Mesenchymal stem cell (in vitro differentiated cells and primary cell): ENCODE measurements at places on chromosomes 16 and 17.
A peak's percentile ranks its signal among the peaks of the same experiment; 100 is the strongest.

- no peak for DNase-seq
Measured at GRCh38 chr17:7313088-7313889, 1.9 kb downstream of the GPS2 start.

DNA sequence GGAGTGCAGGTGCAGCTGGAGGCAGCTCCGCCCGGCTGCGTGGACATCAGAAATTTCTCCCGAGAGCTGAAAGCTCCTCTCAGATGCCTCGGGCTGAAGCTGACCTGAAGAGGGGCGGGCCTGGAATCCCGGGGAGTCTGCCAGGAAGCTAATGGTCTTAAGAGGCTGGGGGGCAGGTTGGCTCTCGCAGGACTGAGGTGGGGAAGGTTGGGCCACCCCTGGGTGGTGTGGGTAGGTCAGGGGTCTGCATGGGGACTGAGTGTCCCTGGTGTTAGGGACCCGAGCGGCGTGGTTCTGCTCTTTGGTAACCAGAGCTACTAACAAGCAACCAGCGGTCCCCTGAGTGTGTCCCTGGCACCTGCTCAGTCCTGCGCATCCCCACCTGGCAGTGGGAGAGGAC, 3.5 kb downstream of the CHMP6 start:
- no peak for DNase-seq

GRCh38 chr16:72890587-72890986, 157.3 kb downstream of the ZFHX3 start:
- DNase-seq, result no peak

GRCh38 chr17:51144266-51145022, 8.9 kb upstream of the NME1 start:
- DNase-seq, result no peak

DNA sequence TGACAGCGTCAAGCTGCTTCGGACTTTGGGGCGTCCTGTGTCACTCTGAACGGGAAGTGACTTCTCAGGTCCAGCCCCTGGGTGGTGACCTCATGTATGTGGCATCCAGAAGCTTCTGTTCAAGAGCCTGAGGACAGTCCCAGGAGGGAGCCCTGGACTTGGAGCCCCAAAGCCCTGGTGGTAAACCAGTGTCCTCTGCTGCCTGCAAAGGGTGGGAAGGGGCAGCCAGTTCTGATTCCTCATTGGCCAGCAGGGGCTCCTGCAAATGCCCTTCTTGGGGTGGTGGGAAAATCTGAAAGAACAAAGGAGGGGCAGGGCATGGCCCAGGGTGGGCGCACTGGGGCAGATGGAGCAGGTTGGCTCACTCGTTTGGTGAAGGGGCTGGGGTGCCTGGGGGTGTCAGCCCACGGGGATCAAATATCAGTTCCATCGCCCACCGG, 1.6 kb downstream of the OSGIN1 start:
- DNase-seq, result peak; percentile 83

- peak; percentile 76 for DNase-seq
Measured at GRCh38 chr16:24689128-24689527, 40.3 kb upstream of the TNRC6A start.

- DNase-seq, result no peak
Measured at GRCh38 chr16:3732171-3732570, 14.8 kb upstream of the TRAP1 start.

DNA sequence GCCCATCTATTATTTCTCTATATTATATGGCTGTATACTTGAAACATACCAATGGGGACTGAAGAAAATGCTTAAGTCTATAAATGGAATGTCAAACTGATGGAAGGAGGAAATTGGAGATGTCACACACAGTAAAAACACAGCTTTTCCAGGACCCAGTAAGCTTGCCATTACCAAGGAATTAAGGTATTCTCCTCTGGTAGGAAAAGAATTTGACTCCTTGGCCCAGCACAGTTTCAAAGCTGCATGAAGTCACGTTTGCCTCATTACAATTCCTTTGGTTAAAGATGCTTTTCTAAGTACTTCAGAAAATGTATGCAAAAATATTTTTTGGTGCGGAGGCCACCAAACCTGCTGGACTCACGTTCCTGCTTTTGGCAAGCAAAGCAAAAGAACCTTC, 48.5 kb downstream of the CDH13 start:
- DNase-seq, result no peak

- no peak for DNase-seq
Measured at GRCh38 chr17:13485327-13485726, 116.4 kb downstream of the HS3ST3A1 start.

DNA sequence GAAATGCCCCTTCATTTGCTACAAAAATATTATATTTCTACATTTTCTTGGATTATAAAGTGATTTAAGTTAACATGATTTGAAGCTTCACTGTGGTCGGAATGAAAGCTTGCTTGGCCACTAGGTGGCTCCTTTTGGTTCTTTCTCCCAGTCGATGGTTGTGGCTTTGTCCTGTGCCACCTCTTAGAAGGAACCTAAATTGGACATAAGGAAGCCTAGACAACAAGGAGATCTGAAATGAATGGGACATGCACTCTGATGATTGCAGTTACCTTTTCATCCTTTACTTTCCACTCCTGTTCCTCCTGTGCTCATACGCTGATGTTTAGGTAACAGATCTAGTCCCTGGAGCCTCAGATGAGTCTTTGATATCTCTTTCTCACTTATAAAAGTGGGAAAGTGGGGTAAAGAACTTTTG, 39.2 kb downstream of the FTO start:
- DNase-seq, result peak; percentile 30

DNA sequence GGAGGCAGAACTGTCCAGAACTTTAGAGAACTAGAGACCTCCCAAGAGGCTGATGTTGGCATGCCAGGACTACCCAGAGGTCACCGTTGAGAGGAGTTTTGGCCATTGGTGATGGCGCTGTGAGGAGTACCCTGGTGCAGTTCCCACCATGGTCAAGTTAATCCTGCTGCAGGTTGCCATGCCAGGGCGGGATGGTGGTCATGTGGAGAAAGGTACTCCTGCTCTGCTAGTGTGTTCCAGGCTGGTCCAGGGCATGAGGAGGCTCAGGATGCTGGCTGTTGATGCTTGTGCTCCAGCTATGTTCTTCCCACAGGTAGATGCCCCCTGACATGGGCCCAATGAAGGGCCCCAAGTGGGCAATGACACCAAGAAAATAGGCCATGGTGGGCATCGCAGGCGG, 4.1 kb upstream of the PHF12 start:
- no peak for DNase-seq

GRCh38 chr17:81667754-81668153, 1.2 kb downstream of the CCDC137 start:
- DNase-seq, result no peak

DNA sequence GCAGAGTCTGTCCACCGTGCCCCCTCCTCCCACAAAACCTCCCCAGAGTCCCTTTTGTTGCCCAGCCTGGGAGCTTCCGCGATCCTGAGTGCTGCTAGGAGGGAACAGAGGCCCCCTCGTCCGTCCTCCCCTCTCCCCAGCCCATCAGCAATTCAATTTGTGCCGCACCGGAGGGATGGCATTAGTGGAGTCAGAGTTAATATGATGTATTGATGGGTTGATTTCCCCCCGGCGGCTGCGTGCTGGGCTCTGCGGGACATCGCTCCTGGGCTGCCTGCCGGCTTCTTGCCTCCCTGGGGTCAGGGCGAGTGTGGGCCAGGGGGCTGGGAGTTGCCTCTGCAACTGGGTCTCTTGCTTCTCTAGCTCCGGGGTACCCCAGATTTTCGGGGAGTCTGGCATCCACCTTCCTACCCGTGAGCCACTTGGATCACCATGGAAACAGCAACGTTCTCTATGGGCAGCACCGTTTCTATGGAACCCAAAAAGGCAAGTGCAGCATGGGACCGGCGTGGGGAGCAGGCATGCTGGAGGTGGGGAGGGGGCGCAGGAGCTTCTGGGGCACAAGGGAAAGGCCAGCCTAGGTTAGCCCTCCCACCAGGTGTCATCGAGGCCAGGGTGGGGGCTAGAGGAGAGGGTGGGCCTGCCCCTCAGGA, 42.9 kb downstream of the BAHCC1 start:
- DNase-seq, result no peak

DNA sequence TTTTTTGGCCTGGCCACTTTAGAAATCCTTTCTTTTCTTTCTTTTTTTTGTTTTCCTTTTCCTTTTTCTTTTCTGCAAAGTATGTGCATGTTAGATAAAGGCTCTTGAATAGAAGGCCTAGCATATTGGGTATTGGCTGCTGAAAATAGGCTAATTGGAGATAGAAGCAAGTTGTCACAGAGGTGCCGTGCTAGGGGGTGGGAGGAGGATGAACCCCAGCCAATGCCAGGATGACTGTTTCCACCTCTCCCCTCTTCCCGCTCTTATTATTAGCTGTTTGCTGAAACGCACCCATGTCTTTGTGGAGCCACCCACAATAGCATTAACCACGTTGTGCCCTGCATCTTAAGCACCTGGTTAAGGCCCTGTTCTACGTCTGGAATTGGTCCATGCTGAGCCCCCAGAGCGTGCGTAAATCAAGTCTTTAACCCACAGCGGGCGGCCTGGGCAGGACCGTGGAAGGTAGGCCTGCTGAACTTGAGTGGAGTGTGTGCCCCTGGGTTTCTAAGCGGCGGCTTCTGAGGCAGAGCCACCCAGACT, 123.6 kb downstream of the MSI2 start:
- DNase-seq, result no peak

DNA sequence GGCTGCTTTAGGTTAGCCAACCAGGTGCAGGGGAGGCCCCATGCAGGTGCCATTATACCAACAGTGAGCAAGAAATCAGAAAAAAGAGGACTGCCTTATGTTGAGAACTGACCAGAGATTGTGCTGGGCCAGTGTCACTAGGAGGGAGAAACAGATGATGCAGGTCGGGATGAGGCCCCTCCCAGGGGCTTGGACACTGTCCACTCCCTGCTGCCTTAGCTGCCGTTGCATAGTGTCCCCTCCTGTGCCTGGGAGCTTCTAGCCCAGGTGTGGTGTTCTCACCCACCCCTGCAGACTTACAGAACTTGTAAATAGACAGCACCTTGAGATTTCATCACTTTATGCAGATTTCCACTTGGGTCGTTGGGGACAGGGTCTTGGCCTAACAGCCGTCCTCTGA, 36.7 kb downstream of the PLD6 start:
- no peak for DNase-seq

DNA sequence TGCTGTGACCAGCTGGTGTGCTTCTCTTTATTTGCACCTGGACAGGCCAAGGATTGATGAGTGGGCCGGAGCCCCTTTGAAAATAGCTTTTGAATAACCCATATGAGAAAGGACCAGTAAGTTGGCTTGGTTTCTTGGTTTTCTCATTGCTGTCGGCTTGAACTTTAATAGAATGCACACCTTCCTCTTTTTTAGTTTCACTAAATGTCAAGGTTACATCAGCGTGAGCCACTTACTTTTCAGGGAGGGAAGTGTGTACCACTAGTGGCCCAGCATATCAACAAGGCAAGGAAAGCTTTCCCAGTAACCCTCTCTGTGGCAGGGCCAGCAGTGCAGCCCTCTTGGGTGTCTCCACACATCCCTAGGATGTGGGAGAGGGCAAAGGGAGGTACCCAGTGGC, 433.3 kb downstream of the CA10 start:
- no peak for DNase-seq

DNA sequence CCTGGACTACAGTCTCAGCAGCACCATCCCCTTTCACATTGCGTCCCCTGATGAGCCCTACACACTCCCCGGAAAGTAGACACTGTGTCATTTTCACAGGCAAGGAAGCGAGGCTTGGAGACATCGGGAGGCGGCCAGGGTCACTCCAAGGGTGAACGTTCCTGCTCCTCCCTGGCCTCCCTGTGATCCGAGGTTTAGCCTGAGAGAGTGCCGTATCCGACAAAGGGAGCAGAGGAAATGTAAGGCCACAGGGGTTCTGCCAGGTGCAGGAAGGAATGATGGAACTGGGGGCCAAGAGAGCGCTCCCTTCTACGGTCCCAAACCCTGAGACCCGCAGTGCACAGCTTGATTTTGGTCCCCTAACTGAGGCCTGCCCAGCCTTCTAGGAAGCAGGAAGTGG, 8.0 kb upstream of the PIK3R6 start:
- DNase-seq, result no peak

DNA sequence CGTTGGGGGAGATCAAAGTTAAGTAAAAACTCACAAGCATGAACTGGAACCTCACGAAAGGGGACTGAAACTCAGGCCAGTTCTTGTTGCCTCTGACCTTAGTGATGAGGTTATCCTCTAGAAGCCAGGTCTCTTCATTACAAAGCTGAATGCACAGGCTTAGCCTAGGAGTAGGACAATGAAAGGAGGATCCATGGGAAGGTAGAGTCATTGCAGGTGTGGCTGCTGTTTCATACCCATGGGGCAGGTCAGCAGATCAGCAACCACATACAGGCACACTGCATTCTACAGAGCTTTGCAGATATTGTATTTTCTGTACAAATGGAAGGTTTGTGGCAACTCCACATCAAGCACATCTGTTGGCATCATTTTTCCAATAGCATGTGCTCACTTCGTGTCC, 341.3 kb upstream of the SOX9 start:
- no peak for DNase-seq

DNA sequence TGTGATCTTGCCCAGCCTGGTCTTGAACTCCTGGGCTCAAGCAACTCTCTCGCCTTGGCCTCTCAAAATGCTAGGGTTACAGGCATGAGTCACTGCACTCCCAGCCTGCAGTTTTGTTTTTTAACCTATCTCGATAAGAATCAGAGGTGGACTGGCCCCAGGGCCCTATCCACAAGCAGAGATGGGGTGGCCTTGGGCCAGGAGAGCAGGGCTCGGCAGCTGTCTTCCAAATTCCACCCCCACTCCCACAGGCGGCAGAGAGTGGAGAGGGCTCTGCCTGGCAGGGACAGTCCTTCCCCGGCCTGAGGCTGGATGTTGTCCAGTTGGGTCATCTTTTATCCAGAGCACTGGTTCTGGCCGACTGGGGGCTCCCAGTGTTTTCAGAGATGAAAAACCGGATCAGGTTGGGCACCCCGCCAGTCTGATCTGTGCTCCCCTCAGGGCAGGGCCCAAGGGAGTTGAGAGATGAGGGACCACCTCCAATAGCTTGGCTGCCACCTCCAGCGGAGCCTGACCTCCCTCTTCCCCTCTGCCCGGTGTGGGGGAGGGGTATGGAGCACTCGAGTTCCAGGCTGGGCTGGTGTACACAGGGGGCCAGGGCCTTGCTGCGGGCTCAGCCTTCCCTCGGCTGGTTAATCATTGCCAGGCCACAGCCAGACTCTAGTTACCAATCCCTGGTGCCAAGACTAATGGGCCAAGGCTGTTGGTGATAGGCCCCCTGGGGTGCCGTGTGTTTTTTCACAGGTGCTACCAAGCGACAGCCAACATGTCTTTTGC, 30.3 kb upstream of the MYO15B start:
- DNase-seq, result no peak

DNA sequence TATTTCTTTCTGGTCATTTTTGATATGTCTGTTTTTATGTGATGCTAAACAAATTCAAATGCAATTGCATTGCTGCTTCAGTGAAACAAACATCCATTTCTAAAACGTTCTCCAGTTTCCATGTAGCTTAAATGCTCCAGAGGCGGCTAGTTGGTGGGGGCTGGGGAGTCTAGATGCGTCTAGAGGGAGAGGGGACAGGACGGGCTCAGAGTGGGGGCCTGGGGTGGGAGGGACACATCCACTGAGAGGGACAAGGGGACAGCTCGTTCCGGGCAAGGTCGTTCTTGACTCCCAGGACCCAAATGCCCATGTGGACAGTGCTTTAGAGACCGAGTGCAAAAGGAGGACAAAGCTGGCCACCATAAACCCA, 102.3 kb downstream of the FOXL1 start:
- DNase-seq, result no peak
